ENCODE measurements at places on chromosomes 2 and 18.

DNA sequence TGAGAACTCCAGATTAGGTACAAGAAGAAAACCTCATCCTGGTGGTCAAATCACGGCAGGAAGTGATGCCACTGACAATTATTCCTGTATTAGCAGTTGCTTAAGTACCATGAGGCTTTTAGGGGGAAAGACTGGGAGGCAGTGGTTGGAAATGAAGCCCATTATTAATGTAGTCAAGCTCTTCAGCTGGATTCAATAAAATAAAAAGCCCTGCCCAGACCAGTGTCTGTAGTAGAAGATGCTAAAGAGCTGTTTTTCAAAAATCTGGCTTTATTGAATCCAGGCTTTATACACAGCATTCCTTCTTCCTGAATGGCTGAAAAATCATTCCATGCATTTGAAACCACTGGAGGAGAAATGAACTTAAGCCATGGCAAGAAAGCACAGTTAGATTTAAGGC, 155.2 kb downstream of the BCL2 start:
- DNase-seq, result no peak

GRCh38 chr2:221444106-221444505, 128.0 kb downstream of the EPHA4 start:
- no peak for DNase-seq

DNA sequence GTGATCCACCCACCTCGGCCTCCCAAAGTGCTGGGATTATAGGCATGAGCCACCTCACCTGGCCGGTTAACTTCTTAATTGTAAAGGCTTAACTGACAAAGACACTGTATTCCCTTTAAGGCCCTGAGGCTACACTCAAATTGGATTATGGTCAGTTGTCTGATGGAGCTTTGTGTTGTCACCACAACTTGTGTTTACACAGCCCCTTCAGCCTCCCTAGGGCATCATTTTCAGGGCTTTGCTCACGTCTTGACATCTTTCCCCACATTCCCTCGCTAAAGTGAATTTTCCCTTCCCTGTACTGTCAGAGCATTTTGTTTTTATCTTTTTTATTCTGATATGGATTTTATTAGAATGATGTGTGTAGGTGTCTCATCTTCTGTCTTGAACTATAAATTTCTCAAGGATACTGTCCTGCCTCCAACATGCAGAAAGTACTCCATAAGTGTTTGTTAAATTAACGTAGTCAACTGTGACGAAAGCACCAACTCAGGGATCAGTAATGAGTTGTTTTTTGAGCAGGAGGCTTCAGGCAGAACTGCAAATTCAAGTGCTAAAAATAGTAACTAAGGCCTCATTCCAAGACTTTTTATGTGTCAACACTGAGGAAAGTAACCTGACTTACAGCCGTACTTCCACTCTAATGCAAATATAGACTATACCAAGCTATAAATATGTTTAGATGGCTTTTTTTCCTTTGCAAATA, 77.1 kb upstream of the NARS1 start:
- no peak for DNase-seq

- DNase-seq, result no peak
Observed at GRCh38 chr2:99593692-99594427, 104.0 kb upstream of the REV1 start.

DNA sequence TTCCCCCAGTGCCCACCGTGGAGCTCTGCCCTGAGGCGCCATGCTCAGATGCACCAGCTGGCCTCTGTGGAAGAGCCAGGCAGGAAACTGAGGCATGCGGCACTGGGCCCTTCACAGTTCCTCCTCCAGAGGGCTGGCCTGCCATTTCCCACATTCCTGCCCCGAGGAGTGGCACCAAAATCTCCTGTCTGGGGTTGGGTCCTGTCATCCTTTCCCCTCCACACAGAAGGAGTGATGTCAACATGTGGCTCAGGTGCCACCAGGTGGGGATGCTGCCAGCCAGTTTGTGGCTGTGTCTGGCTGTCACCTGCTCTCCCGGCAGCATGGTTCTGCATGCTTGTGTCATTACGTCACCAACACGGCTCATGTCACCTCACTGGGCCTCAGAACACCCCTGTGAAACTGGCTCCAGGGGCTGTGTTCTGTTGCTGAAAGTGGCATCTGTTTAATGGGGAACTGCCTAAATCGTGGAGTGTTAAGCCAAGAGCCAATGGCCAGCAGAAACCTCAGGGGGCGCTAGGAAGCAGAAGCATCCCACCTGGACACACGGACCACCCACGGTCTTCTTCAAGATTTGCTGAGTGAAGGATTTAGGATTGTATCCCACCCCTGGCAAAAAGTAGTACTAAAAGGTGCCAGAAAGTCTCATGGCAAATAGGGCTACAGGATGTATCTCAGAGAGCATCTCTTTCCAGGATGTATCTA, 51.3 kb downstream of the ZAP70 start:
- DNase-seq, result no peak

DNA sequence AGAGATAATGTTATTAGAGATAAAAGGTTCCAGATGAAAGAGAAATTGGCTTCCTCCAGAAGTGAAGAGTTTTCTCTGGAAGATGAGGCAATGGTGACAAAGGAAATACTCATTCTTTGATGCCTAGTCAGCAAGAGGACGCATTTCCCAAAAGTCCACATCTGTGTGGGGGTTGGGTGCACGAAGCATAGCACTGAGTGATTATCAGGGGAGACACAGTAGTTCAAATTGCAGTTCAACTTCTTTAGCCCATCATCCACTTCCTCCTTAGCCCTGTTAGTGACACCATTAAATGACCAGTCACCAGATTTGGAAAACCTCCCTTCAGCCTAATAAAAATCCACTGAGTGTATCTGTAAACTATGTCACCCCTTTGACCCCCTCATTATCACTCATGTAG, 80.9 kb upstream of the PHLPP1 start:
- no peak for DNase-seq

GRCh38 chr18:61360404-61361383, 27.5 kb downstream of the CDH20 start:
- no peak for DNase-seq

GRCh38 chr18:57585421-57585820, 1.1 kb downstream of the FECH start:
- no peak for DNase-seq

DNA sequence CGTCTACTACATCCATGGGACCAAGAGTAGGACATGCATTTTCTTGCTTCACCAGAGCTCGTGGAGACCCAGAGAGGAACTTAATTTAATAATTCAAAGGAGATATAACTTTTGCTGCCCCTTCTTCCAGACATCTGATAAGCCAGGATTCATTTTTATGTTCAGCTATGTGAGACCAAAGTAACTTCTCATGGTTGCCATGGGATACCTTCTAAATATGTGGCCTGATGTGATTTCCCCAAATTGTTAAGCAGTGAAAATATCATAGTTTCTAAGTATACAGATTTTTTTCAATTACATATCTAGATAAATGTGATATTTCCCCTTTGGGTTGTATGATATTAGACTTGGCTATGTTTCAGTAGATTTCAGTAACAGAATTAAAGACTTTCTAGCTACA, 185.5 kb upstream of the FN1 start:
- DNase-seq, result no peak

- peak; percentile 51 for DNase-seq
Observed at GRCh38 chr18:74116633-74117554, 30.7 kb downstream of the FBXO15 start.

GRCh38 chr2:69642709-69643601, 584 bp downstream of the AAK1 start:
- peak; percentile 30 for DNase-seq

- no peak for DNase-seq
Observed at GRCh38 chr2:59312967-59313940, 1072.1 kb upstream of the FANCL start.

- no peak for DNase-seq
Observed at GRCh38 chr18:39198376-39198775, 1632.8 kb upstream of the CELF4 start.

DNA sequence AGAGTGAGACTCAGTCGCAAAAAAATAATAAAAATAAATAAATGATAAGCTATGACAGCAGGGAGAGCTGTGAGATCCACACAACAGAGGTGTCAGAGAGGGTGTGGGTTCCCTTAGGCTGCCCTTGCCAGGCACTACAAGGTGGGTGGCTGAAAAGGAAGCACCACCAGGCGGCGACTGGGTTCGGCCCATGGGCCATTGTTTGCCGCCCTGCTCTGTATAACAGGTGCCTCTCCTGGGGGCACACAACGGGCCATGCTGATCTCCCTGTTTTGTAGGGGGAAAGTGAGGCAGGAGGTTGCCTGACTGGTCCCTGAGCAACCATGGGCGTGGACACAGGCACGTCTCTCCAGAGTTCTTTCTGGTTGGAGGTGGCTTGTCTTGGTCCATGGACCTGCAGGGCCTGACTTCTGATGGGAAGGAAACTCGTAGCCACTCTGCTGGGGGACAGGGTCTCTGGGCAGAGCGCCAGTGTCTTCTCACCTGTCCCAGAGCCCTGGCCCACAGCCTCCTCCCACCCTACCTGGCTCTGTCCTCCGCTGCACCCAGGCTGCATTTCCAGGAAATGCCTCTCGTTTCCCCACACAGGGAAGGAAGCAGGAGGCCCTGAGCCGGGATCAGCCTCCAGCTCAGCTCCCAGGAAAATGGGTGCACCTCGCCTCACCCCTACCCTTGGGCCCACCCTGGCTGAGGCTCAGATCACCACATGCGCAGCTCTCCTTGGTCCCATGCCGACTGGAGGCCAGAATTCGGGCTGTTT, 109.6 kb upstream of the ODC1 start:
- DNase-seq, result no peak

GRCh38 chr2:24231461-24231881, 56.6 kb downstream of the FAM228A start:
- no peak for DNase-seq

- no peak for DNase-seq
Observed at GRCh38 chr2:215868846-215869543, 144.4 kb downstream of the MREG start.

- no peak for DNase-seq
Observed at GRCh38 chr2:126719833-126720351, 63.9 kb downstream of the GYPC start.

DNA sequence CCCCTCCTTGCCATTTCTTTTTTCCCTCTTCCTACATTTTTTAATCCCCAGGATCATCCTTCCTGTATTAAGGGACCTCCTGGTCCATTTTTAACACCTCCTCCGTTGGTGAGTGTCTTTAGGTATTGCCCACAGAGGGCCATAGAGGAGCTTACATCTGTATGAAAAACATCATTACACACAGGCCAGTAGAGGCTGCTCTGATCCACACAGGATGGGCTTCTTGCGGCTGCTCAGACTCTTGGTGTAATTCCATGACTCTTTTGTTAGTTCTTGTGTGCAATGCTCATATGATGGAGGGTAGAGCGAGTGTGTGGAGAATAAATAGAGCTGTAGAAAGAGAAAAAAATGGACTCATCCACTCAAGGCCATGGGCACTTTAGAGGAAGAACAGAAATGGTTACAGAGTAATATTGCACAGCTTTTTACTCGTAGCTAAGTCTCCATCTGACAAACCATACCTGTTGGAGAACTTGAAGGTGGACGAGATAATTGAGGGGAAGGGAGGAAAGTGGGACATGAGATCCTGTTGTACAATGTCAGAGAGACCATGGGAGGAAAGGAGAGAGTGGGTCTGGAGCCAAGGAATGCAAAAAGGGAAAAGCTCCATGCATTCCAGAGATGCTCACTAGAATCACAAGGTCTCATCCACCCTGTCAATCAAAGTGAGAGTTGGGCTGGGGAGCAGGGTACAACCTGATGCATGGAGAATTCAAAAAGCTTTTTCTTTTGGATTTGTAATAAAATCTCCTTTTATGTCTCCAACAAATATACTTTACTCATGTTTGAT, 129.7 kb upstream of the TNP1 start:
- peak; percentile 35 for DNase-seq

DNA sequence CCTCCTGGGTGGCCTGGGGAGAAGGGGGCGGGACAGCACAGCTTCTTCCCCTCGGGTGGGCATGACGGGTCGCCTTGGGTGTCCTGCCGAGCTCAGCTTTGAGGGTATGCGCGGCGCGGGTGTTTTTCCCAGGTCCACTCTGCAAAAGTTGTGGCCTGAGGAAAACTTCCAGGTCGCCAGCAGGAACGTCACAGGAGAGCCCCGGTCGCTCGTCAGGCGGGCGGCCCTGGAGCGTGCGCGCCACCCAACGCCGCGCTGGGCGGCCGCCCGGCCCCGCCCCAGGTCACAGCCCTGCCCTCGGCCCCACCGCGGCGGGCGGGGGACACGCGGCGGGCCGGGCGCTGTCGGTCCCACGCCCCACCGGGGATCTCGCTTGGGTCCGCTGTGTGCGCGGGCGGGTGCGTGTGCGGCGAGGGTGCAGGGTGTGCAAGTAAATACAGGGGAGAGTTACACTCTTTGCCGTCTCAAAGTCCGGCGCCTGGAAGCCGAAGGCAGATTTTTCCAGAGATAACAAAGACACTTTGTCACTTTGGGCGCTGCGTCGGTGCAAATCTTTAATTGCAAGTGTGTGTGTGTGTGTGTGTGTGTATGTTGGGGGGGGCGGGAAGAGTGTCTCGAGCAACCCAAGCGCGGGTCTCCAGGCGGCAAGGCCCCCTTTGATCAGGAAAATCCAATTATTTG, 616 bp upstream of the SP5 start:
- DNase-seq, result no peak

GRCh38 chr2:205188239-205189138, 493.8 kb upstream of the NRP2 start:
- no peak for DNase-seq

DNA sequence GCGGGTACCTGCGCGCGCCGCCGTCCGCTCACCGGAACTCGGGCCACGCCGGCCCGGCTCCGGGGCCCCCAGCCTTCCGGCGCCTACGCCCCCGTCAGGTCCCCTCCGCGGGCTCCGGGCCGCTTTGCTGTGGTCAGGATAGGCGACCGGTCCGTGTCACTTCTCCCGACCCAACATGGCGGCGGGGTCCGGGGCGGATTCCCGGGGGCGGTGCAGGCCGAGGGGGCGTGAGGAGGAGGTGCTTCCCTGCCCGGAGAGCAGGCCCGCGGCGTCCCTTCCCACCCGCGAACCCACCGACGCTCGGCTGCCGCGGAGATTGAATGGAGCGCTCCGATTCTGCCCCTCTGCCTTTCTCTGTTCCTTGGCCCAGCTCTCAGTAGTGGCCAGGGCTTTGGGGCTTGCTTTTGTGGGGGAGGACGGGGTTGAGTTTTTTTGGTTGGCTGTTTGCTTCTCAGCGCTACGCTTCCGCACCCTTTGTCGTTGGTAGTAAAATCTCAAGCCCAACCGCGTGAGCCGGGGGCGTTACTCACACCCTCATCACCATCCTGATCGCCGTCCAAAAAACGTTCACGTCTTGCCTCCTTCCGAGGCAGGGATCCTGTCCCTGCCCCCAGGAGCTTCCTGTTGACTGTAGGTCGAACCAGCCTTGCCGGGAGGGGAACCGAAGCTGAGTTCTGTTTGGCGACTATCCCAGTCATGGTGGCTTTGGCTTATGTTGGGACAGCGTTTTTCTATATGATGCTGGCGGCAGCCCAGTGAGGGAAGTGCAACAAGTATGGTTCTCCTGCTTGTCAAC, 532 bp upstream of the YES1 start:
- peak; percentile 72 for DNase-seq

GRCh38 chr2:181916726-181917718, 25.5 kb downstream of the ITPRID2 start:
- no peak for DNase-seq

- no peak for DNase-seq
Observed at GRCh38 chr2:216017365-216017764, 4.0 kb upstream of the MREG start.

Data from NCI-H2081 (cell line).